ENCODE measurements at places on chromosomes 6 and 20. TPM values are rescaled to one million over a fixed set of nuclear protein-coding genes. Genes with fewer than 3 reads are reported as not detected.

CDS2 gene
- total RNA-seq = 108 TPM

NCR2 gene
- not detected for total RNA-seq

KIF6 gene
- 0.22 TPM for total RNA-seq

CDSN gene
- not detected for total RNA-seq

SLC13A3 gene
- under 0.01 TPM for total RNA-seq

GABBR1 gene
- total RNA-seq = 4.8 TPM

ADGRF1 gene
- not detected for total RNA-seq

ARMH2 gene
- total RNA-seq = not detected

ENPP5 gene
- not detected for total RNA-seq

All from dermis lymphatic vessel endothelial cell (primary cell).